Suppressor macrophage treated with lipopolysaccharide for 4 hours (primary cell): ENCODE measurements at places on chromosomes 16 and 17.
A peak's percentile ranks its signal among the peaks of the same experiment; 100 is the strongest.

- peak; percentile 0 for DNase-seq
Measured at GRCh38 chr16:72658888-72659717, 388.8 kb downstream of the ZFHX3 start.

DNA sequence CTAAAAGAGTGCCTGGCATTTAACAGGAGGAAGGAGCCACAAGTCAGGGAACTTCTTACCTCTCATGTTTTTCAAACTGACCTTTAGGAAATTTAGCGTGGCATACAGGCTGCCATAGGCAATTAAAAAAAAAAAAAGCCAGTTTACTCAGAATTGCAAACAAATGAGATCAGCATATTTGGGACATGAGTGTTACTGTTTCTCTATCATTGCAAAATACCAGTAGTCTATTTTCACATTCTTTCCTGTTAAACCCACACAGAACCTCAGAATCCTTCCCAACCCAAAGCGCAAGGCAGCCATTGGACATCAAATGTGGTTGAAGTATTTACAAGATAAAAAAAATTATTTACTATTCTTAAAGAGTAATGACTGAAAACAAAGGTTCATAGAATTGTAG, 366.4 kb upstream of the DYNLRB2 start:
- no peak for DNase-seq

DNA sequence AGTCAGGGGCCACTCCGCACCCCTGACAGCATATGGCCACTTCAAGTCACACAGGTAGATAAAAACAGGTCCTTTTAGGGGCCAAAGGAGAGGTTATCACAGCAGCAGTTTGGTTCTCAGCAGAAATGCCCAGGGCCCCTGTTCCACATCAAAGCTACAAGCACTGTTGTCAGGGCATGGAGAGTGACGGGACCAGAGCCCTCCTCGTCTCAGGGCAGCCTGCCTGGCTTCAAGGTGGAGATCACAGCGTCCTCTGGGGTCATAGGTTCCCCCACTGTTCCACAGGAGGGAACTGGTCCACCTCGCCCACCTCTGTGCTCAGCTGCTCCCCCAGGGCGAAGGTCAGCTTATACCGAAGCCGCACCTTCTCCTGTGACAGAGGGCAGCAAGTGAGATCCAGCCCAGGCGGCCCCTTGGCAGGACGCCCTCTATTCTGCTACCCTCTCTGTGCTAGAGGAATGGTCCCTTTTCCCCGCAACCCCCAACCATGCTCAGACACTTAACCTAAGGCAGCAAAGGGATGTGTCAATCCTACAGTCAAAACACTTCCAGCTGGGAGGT, 23.3 kb downstream of the GGA3 start:
- DNase-seq: no peak

DNA sequence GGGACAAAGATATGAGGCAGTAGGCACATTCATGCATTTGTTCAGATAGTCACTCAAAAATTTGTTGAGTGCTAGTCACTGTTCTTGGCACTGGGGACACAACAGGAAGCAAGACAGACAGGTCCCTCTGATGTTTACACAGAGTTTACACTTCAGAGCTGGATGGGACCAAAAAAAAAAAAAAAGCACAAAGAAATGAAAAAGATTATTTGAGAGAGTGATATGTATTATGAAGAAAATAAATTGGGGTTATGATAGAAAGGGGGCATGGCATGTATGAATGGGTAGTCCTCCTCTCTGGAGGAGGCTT, 3.5 kb upstream of the YPEL2 start:
- no peak for DNase-seq

GRCh38 chr16:84141143-84141670, 3.8 kb downstream of the HSDL1 start:
- no peak for DNase-seq

- DNase-seq: no peak
Measured at GRCh38 chr16:79573884-79574283, 26.7 kb downstream of the MAF start.

- DNase-seq: peak; percentile 76
Measured at GRCh38 chr16:61887903-61888302, 148.3 kb downstream of the CDH8 start.

DNA sequence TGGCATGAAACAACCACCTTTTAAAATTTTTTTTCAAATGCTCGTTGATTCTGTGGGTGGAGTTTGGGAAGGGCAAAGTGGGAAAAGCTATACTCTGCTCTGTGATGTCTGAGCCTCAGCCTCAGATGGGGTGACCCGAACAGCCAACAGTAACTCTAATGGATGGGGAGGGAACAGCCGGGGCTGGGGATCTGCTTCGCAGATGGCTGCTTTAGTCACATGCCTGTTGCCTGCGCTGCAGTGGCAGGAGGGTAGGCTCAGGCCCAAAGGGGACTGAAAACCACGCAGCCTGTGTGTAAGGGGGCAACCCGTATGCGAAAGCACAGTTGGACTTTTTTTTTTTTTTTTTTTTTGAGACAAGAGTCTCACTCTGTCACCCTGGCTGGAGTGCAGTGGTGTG, 14.9 kb upstream of the MAPK3 start:
- no peak for DNase-seq

GRCh38 chr17:81328978-81329926, 34.1 kb upstream of the SLC38A10 start:
- peak; percentile 85 for DNase-seq

GRCh38 chr17:11786711-11787438, 188.6 kb downstream of the DNAH9 start:
- no peak for DNase-seq

DNA sequence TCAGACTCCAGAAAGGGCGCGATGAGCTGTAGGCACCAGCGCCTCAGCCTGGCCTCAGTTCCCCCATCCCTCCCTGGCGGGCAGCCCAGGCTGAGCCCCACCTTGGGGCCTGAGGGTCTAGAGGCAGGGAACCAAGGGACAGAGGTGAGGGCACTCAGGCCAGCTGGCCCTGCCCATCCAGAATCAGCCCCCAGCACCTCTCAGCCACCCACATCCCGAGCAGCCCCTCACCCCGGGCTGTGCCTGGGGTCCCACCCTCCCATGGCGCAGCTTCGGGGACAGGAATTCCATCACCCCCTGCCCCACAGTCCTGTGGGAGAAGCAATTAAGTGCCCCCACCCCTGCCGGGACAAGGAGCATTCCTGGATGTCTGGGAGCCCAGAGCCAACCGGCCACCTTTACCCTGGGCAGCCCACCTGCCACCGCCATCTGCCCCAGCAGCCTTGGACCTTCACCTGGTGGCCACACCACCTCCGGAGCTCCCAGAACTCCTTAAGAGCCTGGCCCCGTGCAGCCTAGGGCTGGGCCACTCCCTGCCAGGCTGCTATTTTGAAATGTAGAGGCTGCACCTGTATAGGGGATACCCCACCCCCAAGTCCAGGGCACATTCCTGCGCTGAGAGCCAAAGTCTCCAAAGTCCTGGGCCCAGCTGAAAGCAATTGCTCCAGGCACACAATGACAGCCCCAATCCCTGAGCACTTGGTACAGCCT, 33.7 kb upstream of the PVALEF start:
- no peak for DNase-seq

GRCh38 chr17:8740486-8740885, 4.2 kb downstream of the CCDC42 start:
- no peak for DNase-seq

DNA sequence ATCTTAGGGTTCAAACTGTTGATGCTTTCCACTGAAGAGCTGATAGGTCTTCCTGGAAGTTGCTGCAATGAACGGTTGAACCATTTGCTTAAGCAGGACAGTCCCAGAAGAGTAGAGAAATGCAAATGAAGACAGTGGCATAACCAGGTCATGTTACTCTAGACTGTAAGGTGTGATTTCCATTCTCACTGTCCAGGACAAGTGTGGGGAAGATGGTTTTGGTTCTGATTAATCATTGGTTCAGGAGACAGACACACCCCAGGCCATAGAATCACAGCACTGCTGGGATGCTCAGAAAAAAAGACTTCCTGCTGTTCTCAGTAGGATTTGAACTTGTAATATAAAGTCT, 34.8 kb upstream of the XYLT2 start:
- DNase-seq: no peak

DNA sequence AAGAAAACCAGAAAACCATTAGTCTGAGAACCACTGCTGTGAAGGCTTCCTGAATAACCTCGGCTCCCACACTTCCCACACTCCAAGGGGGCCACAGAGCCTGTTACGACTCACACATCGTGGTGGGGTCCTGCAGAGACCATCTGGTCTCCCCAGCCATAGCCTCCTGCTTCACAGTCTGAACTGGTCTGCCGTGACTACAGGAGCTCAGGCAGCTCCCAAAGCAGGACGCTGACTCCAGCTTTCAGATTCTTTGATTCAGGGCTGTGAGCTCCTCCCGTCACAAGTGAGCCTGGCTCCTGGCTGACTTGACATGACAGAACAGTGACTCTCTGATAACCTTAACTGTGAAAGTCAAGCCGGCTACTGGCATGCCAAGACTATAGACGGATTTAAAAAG, 37.8 kb downstream of the CYB5D2 start:
- DNase-seq: no peak

- no peak for DNase-seq
Measured at GRCh38 chr17:67203818-67204217, 41.2 kb downstream of the HELZ start.

- DNase-seq: no peak
Measured at GRCh38 chr16:75947626-75948239, 221.4 kb upstream of the CPHXL start.

GRCh38 chr17:15648386-15648785, 28.9 kb upstream of the FBXW10B start:
- DNase-seq: no peak

- DNase-seq: peak; percentile 46
Measured at GRCh38 chr17:64496348-64496785, 487 bp downstream of the POLG2 start.

GRCh38 chr16:83728492-83728891, 79.3 kb upstream of the HSBP1 start:
- DNase-seq: peak; percentile 12

- peak; percentile 33 for DNase-seq
Measured at GRCh38 chr17:42980766-42981397, 517 bp downstream of the RUNDC1 start.

DNA sequence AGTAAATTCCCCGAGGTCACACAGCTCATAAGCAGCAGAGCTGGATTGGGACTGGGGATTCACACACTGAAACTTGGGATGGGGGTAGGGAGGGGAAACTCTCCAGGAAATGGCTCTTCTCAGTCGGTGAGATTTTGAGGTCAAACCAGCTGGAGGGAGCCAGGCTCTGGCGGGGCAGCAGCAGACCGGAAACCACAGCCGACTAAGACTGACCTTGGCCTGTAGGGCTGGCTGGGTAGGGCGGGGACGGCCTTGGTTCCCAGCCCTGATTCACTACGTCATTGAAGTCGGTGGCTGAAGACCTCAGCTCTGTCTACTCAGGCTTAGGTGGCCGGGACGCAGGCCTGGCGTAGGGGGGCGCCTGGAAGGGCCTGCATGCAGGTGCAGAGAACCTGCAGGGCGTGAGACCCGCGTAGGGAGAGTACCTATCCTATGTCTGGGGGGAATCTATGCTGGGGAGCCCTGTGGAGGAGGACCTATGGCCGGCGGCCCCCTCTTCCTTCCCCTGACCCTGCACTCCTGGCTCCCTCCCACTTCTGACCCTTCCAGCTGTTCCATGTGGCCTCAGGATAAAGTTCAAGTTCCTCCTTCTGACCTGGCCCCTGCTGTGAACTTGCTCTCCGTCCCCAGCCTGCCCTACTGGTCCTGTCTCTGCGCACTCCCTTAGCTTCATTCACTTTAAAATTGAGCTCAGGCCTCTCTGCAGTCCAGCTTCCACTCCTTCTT, 11.9 kb upstream of the SLC4A1 start:
- DNase-seq: peak; percentile 94

DNA sequence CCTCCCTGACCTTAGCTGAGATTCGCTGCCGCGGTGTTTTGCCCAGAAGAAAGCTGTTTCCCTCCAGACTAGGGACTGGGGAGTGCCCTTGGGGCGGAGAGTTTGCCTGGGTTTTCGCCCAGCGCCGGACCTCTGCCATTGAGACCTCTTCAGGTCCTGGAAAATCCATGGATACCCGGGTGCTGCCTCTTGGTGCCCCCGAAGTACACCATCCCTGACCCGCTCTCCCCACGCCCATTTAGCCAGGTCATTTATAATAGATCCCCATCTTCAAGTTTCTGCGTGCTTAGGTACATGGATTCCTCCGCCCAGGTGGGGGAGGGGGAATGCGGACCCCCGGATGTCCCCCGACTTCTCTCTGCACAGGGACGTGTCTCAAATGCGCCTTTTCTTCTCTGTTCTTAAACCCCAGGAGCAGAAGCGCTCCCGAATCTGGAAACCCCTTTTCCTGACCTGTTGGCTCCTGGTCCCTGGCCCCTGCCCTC, 15.0 kb upstream of the CBX8 start:
- no peak for DNase-seq

GRCh38 chr16:15950161-15950854, 892 bp downstream of the ABCC1 start:
- peak; percentile 51 for DNase-seq

GRCh38 chr17:41428591-41429291, 4.4 kb upstream of the KRT37 start:
- DNase-seq: no peak

DNA sequence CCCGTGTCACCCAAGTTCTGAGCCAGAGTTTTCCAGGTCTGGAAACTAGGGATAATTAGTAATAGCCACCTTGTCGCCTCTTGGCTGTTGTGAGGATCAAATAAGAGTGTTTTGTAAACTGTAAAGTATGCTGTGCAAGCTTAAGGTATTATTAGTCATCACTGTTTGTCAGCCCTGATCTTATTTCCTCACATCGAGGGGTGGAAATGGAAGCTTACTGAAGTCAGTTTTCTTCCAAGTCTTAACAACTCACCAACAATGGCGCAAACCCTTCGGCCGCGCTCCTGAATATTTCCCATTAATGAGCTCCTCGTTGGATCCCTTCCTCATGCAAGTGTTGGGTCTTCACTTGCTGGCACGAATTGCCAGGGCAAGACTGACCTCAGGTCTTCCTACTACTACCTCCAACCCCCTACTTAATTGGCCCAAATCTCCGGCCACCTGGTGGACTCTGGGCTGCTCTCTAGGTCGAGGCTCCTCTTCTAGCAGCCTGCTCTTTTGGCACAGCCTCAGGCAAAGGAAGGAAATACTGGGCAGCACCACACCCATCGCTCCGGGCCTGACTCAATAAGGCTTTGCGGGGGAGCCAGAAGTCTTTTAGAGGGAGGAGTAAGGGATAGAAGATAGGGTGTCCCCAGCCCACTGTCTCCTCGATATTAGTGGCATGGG, 885 bp upstream of the SLC35B1 start:
- DNase-seq: peak; percentile 21

DNA sequence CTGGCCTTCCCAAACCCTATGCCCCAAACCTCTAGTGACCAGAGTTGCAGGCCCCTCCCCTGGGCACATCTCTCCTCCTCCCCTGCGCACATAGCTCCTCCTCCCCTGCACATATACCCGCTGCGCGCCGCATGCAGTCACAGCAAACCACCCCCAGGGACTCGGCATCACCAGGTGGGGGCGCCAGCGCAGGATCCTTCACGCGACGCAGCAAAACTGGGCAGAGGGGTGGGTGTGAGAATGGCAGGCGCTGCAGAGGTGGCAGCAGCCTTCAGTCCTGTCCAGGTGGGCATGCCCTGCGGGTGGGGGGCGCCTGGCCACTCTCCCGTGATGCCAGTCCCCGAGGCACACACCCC, 5.6 kb downstream of the CORO6 start:
- peak; percentile 85 for DNase-seq

- no peak for DNase-seq
Measured at GRCh38 chr17:15342460-15342859, 1.1 kb upstream of the TEKT3 start.

GRCh38 chr17:4174556-4174955, 31.6 kb downstream of the CYB5D2 start:
- DNase-seq: no peak

GRCh38 chr17:44918006-44918405, 2.7 kb upstream of the GFAP start:
- DNase-seq: no peak

- DNase-seq: no peak
Measured at GRCh38 chr17:57959929-57960328, 4.7 kb upstream of the CUEDC1 start.

- DNase-seq: no peak
Measured at GRCh38 chr16:56311208-56312027, 113.9 kb downstream of the AMFR start.
